ENCODE measurements at places on chromosomes 13 and 19. TPM values are rescaled to one million over a fixed set of nuclear protein-coding genes. Genes with fewer than 3 reads are reported as not detected.

SSC5D gene
- 32.4 TPM for total RNA-seq

LRG1 gene
- total RNA-seq, result 1.9 TPM

HPN gene
- 1.7 TPM for total RNA-seq

HMGB1 gene
- total RNA-seq, result 241 TPM

CXCL17 gene
- total RNA-seq, result not detected

CEACAM6 gene
- 0.10 TPM for total RNA-seq

KLK6 gene
- total RNA-seq, result not detected

Data from posterior vena cava (tissue), 2 donors.